Hematopoietic multipotent progenitor cell treated with erythropoietin and hydrocortisone succinate and interleukin-3 and kit ligand, for 15 days (in vitro differentiated cells): ENCODE measurements at places on chromosomes 3 and 15.

- DNase-seq = no peak
Observed at GRCh38 chr3:18410205-18410604, 14.9 kb downstream of the SATB1 start.

DNA sequence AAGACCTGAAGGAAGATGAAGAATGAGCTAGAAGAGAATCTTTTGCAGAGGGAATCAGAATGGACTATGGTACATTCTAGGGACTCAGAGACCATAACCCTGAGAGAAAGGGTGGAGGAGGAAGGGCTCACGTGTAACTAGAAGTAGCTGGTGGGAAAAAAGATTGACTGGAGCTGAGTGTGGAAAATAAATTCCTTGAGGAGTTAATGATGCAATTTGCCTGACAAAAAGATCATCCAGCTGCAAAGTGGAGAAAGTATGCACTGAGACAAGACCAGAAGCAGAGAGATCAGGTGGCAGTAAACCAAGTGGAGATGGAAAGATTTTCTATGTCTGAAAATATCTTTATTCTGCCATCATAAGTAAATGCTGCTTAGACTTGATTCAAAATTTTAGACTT lies 52.9 kb upstream of the TBL1XR1 start:
- DNase-seq = no peak

DNA sequence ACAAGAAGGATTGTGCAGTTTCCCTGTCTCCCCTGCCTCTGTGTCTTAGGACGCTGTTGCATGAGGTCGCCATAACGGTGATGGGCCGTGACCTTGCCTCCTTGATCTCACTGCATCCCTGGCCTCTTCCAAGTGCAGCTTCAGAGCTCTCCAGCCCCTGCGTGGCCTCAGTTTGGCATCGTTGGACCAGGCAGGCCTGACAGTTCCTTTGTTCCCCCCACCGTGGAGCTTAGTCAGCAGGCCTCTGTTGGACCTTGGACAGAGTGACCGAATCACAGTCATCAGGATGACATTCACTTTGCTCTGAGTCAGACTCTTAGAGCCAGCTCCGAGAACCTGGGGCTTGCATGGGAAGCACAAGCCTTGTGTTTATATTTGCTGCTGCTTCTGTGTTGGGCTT lies 139.4 kb downstream of the OPA1 start:
- no peak for DNase-seq

- no peak for DNase-seq
Observed at GRCh38 chr3:126656371-126657134, 1.6 kb upstream of the TXNRD3 start.

GRCh38 chr3:4418156-4418555 lies 48.9 kb downstream of the SUMF1 start:
- no peak for DNase-seq

- DNase-seq = no peak
Observed at GRCh38 chr3:98012979-98013378, 22.1 kb downstream of the GABRR3 start.

GRCh38 chr3:5022187-5022965 lies 43.1 kb downstream of the BHLHE40 start:
- no peak for DNase-seq

DNA sequence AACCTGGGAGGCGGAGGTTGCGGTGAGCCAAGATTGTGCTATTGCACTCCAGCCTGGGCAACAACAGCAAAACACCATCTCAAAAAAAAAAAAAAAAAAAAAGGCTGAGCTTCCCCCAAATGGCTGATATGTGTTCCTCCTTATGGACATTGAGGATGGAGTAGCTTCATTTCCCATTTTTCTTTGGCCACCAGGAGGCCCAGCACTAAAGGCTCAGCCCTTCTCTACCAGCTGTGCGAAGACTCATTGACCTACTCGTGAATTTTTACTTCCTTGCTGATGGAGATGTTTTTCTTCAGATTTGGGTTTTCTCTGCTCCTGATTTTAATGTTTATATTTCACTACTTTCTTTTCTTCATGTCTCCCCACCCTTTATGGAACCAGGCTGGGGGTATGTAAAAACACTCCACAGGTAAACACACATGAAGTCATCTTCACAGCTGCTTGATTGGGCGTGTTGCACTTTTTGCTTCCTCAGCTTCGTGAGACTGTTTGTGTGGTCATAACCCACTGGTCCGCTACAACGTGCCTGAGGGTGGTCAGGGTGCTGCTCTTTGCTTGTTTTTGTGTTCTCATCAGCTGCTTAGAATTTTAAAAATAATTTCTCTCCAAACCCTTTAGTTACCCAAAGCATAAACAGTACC lies 13.5 kb downstream of the SEMA4B start:
- DNase-seq = no peak

GRCh38 chr3:94716326-94717018 lies 653.6 kb downstream of the NSUN3 start:
- DNase-seq = no peak

- no peak for DNase-seq
Observed at GRCh38 chr3:126985132-126985985, 2.4 kb downstream of the PLXNA1 start.

DNA sequence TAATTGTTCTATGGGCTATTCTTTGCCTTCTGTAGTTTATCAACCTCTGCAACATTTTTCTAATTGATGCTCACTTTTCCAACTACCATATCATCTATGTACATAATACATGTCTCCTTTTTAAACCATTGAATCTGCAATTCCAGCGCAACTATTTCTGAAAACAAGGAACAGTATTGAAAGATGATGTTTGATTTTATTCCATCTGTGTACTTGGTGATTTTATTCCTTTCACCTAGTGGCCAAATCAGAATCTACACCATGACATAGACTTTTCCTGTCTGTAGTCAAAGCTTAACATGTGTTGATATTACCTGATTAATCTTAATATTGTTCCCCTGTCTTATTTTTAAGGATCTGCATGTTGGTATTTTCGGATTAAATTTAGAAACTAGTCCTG lies 13.0 kb downstream of the NKTR start:
- peak; percentile 51 for DNase-seq

- no peak for DNase-seq
Observed at GRCh38 chr15:62672268-62672667, 370.3 kb upstream of the TPM1 start.

GRCh38 chr3:8499181-8499611 lies 2.4 kb upstream of the LMCD1 start:
- no peak for DNase-seq

GRCh38 chr3:14649466-14649865 lies 2.1 kb upstream of the CCDC174 start:
- no peak for DNase-seq

DNA sequence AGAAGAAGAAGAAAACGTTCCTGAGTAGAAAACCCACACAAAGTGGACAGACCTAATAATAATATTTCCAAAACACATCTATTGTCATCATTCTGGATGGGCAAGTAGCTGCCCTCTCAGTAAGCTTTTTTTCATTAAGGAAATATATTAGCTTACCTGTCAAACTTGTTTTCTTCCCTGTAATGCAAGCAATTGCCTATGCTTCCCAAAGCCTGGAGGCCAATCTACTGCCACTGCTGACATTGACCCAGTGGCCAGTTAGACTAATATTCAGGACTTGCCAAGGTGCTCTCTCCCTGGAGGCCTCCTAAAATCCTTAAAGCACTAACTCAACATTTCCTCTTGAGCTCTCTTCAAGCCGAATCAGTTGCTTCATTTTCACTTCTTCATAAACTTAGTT lies 86.7 kb downstream of the TAMM41 start:
- DNase-seq = no peak

GRCh38 chr15:80788536-80788935 lies 9.4 kb downstream of the CEMIP start:
- DNase-seq = no peak

DNA sequence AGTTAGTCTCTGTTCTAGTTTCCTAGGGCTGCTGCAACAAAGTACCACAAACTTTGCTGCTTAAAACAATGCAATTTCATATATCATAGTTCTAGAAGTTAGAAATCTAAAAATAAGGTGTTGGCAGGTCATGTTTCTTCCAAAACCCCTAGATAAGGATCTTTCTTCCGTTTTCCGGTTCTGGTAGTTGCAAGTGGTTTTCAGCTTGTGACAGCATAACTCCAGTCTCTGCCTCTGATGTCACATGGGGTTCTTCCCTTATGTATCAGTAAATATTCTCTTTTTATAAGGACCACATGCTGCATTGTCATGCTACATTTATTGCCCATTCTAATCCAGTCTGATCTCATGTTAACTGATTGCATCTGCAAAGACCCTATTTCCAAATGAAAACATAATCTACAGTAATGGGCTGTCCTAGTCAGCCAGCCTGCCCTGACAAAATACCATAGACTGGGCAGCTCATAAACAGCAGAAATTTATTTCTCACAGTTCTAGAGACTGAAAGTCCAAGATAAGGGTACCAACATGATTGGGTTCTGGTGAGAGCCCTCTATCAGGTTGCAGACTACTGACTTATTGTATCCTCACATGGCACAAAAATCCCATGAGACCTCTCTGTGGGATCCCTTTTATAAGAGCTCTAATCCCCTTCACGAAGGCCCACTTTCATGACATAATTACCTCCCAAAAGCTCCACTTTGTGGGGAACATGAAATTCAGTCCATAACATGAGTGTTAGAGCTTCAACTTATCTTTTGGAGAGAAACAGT lies 642.0 kb upstream of the NAALADL2 start:
- no peak for DNase-seq

GRCh38 chr3:86388820-86389219 lies 602.1 kb downstream of the VGLL3 start:
- DNase-seq = no peak

DNA sequence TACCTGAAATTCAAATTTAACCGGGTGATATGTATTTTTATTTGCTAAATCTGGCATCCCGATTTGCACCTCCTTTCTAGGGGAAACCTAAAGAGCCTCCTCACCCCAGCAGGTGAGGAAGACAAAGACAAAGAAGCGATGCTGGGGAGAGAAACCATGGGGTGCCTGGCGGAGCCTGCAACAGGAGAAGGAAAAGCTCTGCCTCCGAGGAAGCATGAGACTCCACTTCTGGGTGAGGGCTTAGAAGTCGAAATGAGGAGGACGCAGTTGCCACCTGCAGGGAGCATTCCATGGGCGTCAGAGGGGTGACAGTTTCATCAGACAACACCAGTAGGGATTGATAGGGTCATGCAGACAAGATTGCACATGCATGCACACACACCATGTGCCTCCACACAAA lies 30.5 kb upstream of the LYZL4 start:
- no peak for DNase-seq

GRCh38 chr3:193932136-193932535 lies 203.8 kb upstream of the HES1 start:
- no peak for DNase-seq

- DNase-seq = no peak
Observed at GRCh38 chr3:117084277-117084676, 374.7 kb downstream of the TUSC7 start.

DNA sequence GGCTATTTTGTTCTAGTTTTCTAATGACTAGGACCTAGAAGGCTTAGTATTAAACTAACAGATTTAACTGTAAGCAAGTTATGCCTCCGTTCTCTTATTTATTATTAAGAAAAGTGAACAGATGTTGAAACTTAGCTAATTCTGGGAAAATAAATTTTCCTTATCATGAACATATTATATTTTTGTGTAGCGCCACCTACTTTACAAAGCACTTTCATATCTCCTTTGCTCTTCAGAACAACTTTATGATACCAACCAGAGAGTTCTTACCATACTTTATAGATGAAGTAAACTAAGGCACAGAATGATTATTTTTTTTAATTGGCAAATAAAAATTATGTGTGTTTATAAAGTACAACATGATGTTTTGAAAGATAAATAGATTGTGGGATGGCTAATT lies 59.4 kb downstream of the NME9 start:
- no peak for DNase-seq

- no peak for DNase-seq
Observed at GRCh38 chr15:72365844-72366243, 10.0 kb downstream of the HEXA start.

- DNase-seq = no peak
Observed at GRCh38 chr15:85482894-85483293, 102.5 kb downstream of the AKAP13 start.

DNA sequence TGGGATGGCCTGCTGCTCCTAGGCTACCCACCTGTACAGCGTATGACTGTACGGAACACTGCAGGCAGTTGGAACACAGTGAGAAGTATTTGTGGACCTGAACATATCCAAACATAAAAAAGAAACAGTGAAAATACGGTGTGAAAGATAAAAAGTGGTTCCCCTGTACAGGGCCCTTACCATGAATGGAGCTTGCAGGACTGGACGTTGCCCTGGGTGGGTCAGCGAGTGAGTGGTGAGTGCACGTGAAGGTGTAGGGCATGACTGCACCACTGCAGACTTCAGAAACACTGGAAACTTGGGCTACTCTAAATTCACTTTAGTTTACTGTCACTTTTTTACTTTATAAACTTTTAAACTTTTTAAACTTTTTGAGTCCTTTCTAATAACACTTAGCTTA lies 71.2 kb upstream of the SLC6A6 start:
- DNase-seq = no peak

DNA sequence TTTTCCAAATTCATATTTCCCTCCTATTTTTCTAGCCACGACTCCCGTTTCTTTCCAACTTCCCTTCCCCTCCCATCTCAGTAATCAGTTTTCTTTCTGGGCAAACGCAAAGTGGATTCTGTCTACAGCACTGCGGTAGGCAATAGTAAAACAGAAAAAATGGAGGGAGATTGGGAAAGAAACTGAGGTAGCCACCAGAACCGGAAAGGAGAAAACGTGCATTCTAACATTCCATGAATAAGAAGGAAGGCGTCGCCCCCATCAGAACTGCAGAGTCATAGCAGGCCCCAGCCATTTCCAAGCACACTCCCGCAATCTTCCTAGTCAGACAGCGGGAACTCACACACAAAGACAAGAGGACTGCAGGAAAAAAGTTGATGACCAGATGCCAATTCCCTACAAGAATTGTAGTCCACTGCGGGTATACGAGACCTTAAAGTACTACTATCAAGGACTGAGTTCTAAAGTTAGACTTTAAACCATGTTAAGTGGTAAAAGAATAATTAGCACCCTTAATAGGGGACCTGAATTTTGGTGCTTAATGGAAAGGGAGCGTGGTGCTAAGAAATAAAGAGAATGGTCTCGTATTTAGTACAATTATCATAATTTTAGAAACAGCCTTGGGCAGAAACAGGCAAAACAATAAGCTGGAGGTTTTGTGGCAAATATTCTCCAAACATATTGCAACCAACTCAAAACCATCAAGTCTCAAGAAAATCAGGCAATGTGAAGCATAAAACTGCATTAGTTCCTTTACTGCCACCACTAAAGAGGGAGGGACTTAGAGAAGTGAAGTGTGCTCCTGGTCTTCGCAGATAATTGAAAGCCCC lies 1.4 kb downstream of the PFN2 start:
- no peak for DNase-seq
